ENCODE measurements at places on chromosomes 13 and 19. TPM values are rescaled to one million over a fixed set of nuclear protein-coding genes. Genes with fewer than 3 reads are reported as not detected.
A peak's percentile ranks its signal among the peaks of the same experiment; 100 is the strongest.

DNA sequence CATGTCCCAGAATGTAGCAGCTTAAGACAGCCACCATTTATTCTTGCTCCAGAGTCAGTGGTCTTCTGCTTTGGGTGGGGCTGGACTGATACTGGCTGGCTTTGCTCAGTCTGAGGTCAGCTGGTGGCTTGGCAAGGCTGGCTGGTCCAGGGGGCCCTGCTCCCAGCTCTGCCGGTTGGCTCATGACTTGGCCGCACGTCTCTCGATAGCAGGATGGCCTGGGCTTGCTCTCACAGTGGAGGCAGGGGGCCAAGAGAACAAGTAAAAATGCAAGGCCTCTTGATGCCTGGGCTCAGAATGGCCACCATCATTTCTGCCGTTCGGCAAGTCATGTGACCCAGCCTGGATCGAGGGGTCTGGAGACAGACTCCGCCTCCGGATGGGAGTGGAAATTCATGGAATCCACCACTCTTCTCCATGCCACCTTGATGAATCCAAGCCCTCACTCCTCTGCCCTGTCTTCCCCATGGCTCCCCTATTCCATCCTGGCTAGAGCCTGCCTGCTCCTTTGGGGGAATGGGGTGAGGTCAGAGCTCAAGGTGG lies 13.1 kb downstream of the ACTMAP start:
- no peak for DNase-seq

- DNase-seq: no peak
These were observed 20.9 kb downstream of the KLHL26 start for GRCh38 chr19:18657590-18658365.

- no peak for DNase-seq
These were observed 20.1 kb upstream of the NDUFS7 start for GRCh38 chr19:1363599-1363998.

DNA sequence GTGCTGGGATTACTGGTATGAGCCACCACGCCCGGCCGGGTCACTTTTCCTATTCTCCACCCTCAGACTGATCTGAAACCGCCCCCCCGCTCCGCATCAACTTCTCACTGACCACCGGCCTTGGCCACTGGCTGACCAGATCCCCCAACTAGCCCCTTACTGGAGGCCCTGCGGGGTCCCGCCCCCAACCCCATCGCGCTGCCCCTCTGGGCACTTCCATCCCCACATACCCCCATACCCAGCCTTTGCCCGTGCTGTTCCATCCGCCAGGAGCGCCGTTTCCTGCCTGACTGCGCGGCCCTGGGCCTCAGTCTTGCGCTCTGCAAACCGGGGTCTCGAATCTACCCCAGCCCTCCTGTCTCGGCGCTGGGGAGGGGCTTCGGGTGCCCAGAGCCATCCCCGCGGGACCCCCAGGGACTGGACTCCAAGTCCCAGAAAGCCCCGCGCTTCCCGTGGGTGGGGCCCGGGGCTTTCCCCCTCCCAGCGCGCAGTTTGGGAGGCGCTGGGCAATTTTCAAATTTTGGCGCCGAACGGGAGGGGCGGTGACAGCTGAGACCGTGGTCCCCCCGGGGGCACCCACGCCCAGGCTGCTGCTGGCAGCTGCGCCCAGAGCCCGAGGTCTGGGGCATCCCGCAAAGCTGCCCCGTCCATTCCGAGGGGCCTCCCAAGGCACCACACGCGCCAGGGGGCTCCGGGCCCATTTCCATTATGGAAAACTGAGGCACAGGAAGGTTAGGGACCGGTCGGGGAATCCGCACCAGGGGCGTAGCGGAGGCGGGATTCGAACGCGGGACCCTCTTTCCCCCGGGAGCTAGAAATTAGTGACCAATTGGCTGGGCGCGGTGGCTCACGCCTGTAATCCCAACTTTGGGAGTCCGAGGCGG lies 5.2 kb upstream of the LMNB2 start:
- DNase-seq: peak; percentile 14

DNA sequence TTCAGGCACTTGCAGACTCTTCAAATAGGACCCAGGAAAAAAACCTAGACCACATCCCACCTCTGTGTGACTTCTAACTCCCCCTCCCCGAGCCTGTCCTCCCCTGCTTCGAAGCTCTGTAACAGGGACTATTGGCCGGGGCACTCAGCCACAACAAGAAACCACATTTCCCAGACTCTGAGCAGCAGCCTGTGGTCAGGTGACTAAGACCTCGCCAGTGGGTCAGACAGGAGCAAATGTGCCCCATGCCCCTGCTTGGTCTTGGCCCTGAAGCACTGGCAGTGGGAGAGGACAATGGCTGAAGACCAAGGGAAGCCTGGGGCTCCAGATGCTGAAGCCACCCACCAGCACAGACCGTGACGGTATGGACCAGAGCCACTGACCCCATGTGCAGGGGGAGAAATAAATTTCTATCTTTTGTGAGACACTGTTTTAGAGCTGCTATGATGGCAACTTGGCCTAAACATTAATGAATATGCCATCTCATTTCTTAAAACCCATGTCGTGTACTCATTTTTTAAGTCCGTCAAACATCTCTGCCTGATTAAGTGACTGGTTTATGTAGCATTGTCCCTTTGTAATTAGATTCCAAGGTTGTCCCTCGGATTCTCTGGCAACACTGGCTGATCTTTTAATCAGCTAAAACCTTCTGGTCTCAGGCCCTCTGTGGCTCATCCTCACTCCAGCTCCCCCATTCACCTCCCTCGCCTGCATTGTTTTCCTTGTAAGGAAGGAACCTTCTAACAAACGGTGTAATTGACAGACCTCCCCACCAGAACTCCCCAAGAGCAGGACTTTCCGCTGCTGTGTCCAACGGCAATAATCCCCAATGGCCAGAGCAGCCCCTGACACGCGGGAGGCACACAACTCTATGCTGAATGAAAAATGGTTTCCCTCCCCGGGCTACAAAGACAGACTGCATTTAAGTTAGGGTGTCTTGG lies 98.4 kb downstream of the STK24 start:
- no peak for DNase-seq

GRCh38 chr13:76813000-76813691 lies 73.1 kb downstream of the KCTD12 start:
- no peak for DNase-seq

GRCh38 chr19:49691243-49692146 lies 579 bp downstream of the CPT1C start:
- DNase-seq: no peak

GRCh38 chr19:34171539-34171876 lies 796 bp upstream of the LSM14A start:
- DNase-seq: peak; percentile 1

GRCh38 chr13:31835932-31836331 lies 96.6 kb downstream of the RXFP2 start:
- no peak for DNase-seq

- DNase-seq: no peak
These were observed 26.1 kb upstream of the TIMM44 start for GRCh38 chr19:7969555-7969939.

- DNase-seq: no peak
These were observed 6.7 kb downstream of the POU2F2 start for GRCh38 chr19:42125536-42125935.

- no peak for DNase-seq
These were observed 8.9 kb upstream of the DGKH start for GRCh38 chr13:42039457-42039945.

- DNase-seq: no peak
These were observed 31.8 kb downstream of the DNM2 start for GRCh38 chr19:10749435-10750384.

Gene HSD17B14
- total RNA-seq: not detected
